ENCODE measurements at places on chromosomes 13 and 19.

DNA sequence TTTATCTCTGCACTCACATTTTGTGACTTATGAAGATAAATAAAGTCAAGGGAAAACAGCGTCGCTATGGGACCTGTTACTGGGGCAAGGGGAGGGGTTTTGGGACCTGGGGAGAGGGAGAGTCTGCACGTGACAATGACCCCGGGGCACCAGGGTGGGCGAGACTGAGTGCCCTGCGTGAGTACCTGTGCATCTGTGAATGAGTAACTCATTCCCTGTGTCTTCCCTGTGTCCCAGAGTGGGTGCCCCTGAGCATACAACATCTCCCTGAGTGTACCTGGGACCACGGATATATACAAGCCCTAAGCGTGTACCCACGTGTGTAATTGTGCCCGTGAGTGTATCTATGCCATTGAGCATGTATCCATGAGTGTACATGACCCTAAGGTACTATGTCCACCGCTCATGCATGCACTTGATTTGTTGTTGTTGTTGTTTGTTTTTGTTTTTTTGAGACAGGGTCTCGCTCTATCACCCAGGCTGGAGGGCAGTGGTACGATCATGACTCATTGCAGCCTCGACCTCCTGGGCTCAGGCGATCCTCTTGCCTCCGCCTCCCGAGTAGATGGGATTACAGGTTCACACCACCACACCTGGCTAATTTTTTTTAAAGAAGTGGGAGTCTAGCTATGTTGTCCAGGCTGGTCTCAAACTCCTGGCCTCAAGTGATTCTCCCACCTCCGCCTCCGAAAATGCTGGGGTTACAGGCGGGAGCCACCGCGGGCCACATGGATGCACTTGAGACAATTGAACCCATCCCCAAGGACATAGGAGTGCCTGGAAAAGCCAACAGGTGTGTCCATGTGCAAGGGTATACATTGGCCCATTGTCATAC, 645 bp upstream of the TRAPPC5 start:
- no peak for DNase-seq

GRCh38 chr13:94825507-94825906, 113.2 kb upstream of the SOX21 start:
- DNase-seq, result no peak

DNA sequence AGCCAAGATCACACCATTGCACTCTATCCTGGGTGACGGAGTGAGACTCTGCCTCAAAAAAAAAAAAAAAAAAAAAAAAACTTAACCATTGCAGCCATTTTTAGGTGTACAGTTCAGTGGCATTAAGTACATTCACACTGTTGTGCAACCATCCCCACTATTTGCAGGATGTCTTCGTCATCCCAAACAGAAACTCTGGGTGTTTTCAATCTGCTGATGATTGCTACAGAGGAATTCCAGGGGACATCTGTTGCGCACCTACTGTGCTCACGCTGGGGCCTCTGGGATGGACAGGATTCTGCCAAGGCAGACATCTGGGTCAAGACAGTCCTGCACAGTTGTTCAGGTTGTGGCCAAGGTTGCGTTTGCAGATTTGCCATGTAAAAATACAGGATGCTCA, 2.4 kb upstream of the APOC4 start:
- DNase-seq, result no peak

GRCh38 chr13:97023117-97023516, 28.8 kb upstream of the OXGR1 start:
- no peak for DNase-seq

DNA sequence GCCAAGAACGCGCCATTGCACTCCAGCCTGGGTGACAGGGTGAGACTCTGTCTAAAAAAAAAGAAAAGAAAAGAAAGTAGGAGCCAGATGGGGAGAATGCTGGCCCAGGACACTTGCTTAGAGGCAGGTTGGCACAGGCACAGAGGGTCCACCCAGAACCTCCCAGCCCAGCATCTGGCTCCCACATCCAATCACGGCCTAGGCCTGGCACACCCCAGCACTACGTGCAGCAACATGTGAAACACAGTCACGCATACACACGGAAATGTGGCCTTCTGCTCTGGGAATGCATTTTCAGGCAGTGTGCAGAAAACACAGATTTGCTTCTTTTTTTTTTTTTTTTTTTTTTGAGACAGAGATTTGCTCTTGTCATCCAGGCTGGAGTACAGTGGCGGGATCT, 20.9 kb upstream of the FOSB start:
- DNase-seq, result no peak

- no peak for DNase-seq
These were observed 2.6 kb upstream of the SLC5A5 start for GRCh38 chr19:17869114-17869608.

GRCh38 chr13:41552031-41552430, 94.7 kb downstream of the RGCC start:
- no peak for DNase-seq

GRCh38 chr13:109971006-109971405, 184.6 kb upstream of the IRS2 start:
- no peak for DNase-seq

DNA sequence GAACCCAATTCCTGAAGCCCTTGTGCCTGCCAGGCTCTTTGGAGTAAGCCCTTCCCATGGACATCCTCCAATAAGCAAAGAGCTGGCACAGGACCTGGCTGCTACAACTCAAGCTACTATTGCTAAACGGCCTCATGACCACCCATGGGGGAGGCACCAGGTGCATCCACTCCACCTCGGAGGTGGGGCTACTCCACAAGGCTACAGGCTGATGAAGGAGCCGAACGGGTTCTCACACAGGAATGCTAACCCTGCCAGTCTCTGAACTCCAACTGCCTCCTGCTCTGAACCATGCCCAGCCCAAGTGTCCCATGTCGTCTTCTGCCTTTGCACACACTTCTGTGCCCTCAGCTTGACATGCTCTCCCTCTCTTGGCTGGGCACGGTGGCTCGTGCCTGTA, 10.0 kb downstream of the SYMPK start:
- DNase-seq, result no peak

DNA sequence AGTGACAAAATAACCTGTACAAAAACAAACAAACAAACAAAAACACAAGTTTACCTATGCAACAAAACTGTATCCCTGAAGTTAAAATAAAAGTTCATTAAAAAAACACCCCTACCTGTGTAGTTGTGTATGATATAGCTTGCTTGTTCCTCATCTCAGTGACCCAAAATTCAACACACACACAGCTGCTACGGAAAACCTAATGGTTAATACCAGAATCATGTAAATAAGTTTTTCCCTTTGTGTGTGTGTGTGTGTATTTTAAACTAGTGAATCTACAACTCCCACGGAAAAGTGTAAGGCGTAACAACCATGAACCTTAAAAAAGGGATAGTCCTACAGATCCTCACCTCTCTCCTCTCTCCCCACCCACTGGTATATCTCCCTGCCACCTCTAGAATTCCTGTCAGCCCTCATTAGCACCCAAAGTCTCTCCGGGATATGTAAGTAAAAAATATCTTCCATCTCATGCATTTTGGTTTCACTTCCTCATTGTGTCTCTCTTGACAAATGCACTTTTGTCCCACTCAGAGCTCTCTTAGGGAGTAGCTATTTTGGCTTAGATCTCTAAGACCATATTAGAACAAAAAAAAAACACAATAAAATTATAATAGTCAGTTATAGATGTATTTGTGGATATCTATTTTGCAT, 2236.5 kb downstream of the PCDH9 start:
- DNase-seq, result no peak

DNA sequence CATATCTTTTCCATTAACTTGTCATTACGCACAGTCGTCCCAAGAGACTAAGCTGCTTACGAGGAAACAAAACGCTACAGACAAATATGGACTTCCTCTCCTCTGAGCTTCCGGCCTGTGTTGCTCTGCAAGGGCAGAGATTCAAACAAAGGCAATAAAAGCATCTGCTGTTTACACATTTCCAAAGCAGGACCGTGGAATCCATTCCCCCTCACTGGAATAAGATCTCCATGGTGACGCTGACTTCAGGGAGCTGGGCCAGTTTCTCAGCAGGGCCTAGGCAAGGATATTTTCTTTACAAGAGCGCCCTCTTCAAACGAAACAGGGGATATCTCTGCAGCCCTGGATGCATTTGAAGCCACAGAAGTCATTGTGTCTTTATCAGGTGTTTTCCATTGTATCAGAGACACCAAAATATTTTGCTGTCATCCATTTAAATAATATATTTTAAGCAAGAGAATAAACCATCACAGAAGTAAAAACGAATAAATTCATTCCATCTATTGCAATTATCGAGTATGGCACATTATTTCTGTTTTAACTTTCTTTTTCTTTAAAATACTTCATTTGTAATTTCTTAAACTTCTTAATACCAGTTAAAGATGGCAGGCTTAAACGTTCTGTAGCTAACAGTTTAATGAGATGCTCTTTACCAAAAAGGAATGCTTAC, 177.5 kb downstream of the DCLK1 start:
- no peak for DNase-seq

GRCh38 chr19:31946491-31946890, 398.9 kb upstream of the ZNF507 start:
- no peak for DNase-seq

- no peak for DNase-seq
These were observed 10.2 kb downstream of the C19orf25 start for GRCh38 chr19:1468821-1469254.

GRCh38 chr13:33271759-33272158, 13.8 kb downstream of the STARD13 start:
- no peak for DNase-seq

DNA sequence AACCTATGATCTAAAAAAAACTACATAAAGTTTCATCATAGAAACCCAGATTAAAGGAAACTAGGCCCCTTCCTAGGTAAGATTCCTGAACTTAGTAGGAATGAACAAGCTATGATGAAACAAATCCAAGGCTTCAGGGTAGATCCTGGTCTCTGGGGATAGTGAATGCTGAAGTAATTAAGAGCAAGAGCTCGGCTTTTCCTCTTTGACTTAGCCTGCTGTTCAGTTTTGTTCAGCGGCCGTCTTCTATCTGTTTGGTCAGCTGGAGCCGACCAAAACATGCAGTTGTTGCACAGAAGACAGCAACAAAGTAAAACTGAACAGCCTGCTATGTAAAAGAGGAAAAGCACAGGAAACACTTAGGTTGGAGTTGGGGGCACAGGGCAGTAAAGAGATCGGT, 44.1 kb upstream of the RFXAP start:
- no peak for DNase-seq

GRCh38 chr19:39670998-39671397, 15.3 kb downstream of the LGALS16 start:
- DNase-seq, result no peak

GRCh38 chr13:64556376-64556775, 2673.8 kb downstream of the PCDH9 start:
- no peak for DNase-seq

DNA sequence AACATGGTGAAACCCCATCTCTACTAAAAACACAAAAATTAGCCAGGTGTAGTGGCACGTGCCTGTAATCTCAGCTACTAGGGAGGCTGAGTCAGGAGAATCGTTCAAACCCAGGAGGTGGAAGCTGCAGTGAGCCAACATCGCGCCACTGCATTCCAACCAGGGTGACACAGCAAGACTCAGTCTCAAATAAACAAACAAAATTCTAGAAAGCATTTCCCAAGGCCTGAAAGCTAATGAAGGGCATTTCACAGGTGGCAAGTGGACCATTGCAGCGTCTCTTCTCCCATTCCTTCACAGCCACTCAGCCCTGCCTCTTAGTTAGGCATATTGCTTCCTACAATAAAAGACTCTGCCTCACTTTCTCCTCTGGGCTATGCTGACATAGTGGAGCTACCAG, 13.5 kb upstream of the RXFP2 start:
- no peak for DNase-seq

- DNase-seq, result no peak
These were observed 44.0 kb upstream of the TFDP1 start for GRCh38 chr13:113540523-113540922.

DNA sequence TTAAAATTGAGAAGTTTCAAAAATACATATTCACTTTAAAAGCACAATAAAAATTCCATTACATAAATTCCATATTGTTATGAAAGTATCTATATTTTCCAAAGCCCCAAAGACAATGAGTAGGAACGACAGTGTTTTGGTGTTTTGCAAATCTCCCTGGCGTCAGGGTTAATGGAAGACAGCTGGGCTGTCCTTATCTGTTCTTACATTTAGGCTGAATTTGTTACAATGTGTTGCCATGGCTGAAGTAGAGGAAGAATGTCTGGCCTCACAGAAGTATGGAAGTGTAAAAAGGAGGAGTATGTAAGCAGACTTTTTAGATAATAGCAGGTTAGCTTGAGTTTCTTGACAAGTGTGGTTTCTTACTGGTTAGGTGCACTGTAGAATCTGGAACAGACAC, 124.4 kb upstream of the SPATA13 start:
- no peak for DNase-seq

- DNase-seq, result peak; percentile 83
These were observed 19.0 kb downstream of the MRPS12 start for GRCh38 chr19:38949580-38950367.

- no peak for DNase-seq
These were observed 23.5 kb upstream of the MYDGF start for GRCh38 chr19:4693471-4694121.

- DNase-seq, result no peak
These were observed 962 bp upstream of the IRS2 start for GRCh38 chr13:109787135-109787954.

DNA sequence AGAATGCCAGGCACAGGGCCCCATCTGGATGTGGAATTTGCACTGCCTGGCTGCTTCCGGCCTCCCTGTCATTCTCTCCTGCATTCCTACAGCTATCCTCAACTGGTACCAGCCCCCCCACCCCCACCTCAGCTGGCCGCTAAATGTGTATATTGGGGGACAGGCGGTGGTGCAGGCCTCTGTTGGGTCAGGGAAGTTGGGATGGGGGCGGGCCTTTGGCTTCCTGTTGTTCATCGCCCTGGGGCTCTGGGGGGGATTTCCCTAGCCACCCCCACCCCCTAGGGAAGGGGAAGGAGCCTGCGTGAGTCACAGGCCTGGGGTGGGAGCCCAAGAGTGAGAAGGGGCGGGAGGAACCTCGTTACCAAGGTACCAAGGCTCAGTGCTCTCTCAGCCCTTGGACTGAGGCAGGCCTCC, 10.6 kb downstream of the POU2F2 start:
- peak; percentile 85 for DNase-seq

- no peak for DNase-seq
These were observed 2.6 kb downstream of the VMAC start for GRCh38 chr19:5907241-5907640.
